GM04503 (cell line): ENCODE measurements at places on chromosomes 13 and 19.

DNA sequence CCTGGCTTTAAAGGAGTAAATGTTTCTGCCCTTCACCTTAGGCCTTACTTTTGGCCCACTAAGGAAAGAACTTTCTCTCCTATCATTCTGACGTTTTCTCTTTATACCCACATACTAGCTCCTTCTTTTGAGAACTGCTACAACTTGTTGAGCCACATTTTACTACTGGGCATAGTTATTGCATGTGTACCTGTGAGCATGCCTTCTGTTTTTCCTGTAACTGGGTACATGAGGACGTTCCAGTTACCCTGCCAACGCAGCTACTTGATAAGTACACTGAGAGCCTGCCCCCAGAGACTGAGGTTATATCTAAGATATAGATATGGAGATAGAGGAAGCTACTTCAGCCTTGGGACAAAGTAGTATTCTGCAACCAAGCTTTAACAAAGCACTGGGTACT, 3.5 kb downstream of the CCDC169 start:
- no peak for DNase-seq

- no peak for DNase-seq
Measured at GRCh38 chr13:48849515-48849914, 126.2 kb upstream of the FNDC3A start.

- peak; percentile 12 for DNase-seq
Measured at GRCh38 chr19:36113894-36114720, 568 bp downstream of the POLR2I start.

DNA sequence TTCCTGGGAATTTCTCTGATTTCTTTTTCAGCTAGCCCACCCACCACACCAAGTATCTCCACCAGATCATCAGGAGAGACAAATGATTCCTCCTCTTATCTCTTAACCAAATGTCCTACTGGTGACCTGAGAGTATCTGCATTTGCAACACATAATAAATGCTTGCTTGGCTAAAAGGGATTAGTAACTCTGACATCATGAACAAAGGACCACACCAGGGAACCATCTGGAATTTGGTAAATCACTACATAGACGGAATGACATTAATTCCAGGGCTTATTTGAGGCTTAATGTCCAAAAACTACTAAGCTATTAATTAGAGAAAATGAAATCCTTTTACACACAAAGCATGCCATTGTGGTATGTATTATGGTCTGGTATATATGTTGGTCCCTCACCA, 139.0 kb downstream of the RAP2A start:
- DNase-seq: no peak

GRCh38 chr13:107258599-107259187, 690.8 kb upstream of the ARGLU1 start:
- DNase-seq: no peak

GRCh38 chr19:51203916-51204315, 21.0 kb upstream of the CD33 start:
- no peak for DNase-seq

DNA sequence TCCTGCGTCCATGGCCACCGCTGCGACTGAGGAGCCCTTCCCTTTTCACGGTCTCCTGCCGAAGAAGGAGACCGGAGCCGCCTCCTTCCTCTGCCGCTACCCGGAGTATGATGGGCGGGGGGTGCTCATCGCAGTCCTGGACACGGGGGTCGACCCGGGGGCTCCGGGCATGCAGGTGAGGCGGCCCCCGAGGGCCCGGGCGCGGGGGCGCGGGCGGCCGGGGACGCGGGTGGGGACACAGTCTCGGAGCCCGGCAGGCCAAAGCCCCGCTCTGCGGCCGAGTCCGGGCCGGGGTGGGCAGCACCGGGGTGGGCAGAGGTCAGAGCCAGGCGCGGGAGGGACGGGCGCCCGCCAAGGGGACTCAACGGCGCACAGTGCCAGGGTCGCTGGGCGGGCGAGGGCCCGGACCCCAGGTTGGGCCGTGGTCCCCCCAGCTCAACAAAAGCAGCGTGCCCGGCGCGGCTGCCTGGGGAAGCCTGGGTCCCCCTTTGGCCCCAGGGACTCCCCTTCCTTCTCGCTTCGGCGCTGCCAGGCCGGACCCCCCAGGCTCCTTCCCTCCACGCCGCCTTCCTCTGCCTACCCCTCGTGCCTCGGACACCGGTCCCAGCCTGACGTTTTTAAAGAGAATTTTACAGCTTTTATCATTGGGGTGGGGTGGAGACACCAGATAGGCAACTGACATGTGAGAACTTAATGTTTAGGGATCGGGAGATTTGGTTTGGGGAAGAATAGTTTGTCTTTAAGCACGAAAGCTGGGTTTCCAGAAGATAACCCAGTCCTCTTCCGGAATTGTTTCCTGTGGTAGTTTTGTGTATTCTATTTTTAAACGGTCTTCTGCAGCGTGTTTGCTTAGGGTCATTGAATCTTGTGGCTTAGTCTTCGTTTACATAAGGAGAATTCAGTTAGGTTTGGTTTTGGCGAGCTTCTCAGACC, 509 bp downstream of the TPP2 start:
- DNase-seq: no peak

GRCh38 chr13:108267347-108267746, 2.2 kb upstream of the TNFSF13B start:
- DNase-seq: no peak

DNA sequence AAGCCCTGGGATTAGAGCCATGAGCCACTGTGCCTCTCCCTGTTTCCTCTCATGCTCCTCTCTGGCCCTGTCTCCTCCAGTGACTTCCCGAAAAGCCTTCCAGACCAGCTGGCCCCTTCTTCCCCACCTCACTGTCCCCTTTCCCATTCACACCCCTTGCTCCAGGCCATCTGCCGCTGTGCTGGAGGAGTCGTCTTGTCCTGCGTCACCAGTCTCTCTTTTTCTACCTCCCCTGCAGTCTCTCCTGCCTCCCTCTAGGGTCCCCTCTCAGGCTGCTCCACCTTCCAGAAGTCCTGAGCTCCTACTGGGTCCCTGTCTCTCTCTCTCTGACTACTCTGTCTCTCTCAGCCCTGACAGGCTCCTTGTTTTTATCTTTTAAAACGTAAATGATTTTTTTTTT, 5.3 kb upstream of the FFAR1 start:
- DNase-seq: no peak
